DND-41 (cell line): ENCODE measurements at places on chromosomes 7 and 10.

GRCh38 chr10:31883397-31883796 lies 45.2 kb downstream of the ARHGAP12 start:
- no peak for DNase-seq

- no peak for DNase-seq
Measured at GRCh38 chr10:101892782-101893391, 49.3 kb upstream of the KCNIP2 start.

DNA sequence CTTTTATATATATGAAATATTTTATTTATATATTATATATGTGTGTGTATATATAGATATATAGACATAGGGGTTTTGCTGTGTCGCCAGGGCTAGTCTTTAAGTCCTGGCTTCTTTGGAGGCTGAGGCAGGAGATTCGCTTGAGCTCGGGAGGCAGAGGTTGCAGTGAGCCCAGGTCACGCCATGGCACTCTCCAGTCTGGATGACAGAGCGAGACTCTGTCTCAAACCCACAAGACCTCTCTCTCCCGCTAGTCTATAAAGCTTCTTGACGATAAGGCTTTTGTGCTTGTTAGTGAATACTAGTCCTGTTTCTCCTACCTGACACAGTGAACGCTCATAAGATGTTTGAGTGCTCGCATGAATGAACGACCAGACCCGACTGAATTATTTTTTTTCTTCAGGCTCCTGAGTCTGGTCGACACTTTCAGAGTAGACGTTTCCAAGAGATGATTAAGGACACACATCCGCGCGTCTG lies 577 bp upstream of the DDX21 start:
- no peak for DNase-seq

- DNase-seq: no peak
Measured at GRCh38 chr7:83547526-83547925, 101.4 kb downstream of the SEMA3E start.

GRCh38 chr10:7485244-7485556 lies 74.4 kb upstream of the SFMBT2 start:
- DNase-seq: no peak

DNA sequence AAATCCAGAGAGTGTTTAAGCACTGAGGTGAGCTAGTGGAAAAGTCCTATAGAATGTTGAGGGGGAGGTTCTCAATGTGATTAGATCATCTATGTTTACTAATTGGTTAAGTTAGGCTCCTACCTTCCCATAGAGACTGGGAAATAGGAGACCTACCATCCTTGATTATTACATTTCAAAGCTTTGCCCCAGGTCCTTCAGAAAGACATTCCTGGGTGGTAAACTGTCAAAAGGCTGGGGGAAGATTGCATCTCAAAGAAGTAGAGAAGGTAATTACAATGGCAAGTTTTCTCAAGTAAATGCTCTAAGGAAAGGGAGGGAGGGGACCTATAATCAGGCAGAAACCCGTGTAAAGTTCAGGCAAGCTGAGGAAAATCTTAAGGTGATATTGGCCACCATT lies 247.8 kb upstream of the SMIM30 start:
- DNase-seq: no peak

GRCh38 chr10:44307691-44308090 lies 77.2 kb downstream of the CXCL12 start:
- no peak for DNase-seq

GRCh38 chr7:8628656-8629055 lies 195.2 kb downstream of the NXPH1 start:
- DNase-seq: no peak

DNA sequence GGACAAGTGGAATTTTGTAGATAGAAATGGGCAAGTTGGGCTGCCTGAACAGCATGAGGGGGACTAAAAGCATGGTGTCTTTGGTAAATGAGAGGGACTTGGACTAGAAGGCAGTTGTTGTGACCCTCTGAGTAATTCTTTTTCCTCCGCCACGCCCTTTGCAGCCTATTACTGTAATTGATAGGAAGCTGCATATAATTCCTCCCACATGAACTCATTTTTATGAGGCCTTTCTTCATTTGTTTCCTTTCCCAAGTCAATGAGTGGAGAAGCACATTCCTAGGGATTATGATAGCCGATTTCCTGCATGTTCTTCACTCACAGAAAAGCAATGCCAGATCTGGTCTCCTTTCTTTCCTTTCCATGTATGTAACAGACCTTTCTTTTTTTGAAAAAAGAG lies 27.7 kb downstream of the ZSCAN25 start:
- DNase-seq: no peak

DNA sequence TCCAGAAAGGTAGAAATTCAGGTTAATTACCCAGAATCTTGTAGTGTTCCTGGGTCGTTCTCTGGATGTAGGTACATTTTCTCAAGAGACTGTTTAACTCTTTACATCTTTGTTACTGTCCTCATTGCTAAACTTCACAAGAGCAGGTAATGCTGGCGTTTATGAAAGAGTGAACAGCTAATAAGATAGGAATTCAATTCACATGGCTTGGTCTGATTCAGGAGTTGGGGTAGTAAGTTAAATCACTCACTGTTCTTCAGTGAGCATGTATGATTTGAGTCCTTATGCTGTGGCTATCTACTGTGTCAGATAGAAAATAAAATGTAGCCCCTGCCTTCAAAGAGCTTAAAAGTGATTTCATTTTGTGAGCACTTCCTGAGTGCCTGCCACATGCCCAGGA lies 480.0 kb downstream of the LRMDA start:
- DNase-seq: no peak

GRCh38 chr7:33901199-33901598 lies 4.1 kb upstream of the BMPER start:
- DNase-seq: no peak

DNA sequence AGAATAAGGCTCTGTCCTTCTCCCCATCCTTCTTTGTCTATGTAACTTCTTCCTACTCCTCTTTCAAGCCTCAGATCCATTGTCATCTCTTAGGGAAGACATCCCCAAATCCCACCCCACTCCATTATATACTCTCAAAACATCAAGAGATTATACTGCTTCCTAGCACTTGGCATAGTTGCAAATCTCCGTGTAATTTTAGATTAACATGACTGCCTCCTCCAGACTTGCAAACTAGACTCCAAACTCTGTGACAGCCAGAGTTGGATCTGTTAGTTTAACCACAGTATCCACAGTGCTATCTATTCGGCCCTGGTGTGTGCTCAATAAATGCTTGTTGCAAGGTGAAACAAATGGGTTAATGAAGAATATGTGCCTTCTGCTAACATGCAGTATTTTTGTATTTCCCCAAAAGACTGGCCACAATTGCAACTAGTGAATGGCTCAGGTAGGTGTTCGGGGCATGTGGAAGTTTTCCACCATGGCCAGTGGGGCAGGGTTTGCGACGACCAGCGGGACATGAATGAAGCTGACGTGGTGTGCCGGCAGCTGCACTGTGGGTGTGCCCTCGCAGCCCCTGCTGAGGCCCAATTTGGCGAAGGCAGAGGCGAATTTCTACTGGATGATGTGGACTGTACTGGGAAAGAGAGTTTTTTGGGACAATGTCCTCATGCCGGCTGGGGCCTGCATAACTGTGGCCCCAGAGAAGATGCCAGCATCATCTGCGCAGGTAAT lies 34.5 kb upstream of the C10orf120 start:
- DNase-seq: no peak

DNA sequence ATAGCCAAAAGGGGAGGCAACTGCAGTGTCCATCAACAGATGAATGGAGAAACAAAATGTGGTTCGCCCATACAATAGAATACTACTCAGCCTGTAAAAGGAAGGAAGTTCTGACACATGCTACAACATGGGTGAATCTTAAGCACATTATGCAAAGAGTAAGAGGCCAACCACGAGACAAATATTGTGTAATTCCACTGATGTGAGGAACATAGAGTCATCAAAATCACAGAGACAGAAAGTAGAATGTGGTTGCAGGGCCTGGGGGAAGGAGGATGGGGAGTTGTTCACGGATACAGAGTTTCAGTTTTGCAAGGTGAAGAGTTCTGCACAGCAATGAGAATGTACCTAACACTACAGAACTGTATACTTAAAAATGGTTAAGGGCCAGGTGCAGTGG lies 13.7 kb upstream of the C10orf71 start:
- no peak for DNase-seq

DNA sequence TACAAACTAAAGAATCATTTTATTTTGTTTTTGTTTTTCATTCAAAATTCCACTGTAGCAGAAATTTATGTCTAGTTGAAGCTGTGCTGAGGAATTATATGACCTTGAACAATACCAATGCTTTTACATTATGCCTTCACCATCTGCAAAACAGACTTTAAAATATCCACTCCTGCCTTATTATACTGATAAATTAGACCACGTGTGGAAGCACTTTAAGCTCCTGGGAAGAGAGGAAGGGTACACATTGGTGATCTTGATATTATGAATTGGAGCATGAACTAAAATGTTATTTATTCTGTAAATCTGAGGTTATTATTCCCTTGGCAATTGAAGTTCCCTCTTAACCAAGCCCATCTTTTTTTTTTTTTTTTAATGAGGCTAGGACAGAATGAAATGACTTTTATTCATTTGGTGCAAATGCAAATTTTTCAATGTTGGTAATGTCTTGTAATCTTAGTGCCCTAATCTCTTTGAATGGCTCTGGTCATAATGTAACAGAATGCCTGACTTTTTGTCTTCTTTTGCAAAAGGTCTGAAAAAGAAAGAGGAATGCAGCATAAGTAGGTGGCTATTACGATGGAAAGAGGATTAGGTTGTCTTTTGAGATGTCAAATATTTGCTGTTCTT lies 139.9 kb upstream of the COBL start:
- no peak for DNase-seq

DNA sequence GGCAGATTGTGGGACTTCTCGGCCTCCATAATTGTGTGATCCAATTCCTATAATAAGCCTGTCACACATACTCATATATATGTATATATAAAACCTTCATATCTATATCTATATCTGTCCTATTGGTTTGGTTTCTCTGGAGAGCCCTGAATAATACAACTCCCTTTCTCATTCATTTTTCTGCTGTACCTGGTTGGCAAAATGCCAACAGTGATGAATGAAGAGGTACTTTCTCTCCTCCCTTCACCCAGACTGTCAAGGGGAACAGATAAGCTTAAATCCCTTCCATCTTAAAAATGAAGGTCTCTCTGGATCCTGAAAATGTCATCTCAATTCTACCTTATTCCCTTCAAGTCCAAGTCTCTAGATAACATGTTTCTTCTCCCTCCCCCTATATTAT lies 60.3 kb upstream of the FOXP2 start:
- DNase-seq: no peak

DNA sequence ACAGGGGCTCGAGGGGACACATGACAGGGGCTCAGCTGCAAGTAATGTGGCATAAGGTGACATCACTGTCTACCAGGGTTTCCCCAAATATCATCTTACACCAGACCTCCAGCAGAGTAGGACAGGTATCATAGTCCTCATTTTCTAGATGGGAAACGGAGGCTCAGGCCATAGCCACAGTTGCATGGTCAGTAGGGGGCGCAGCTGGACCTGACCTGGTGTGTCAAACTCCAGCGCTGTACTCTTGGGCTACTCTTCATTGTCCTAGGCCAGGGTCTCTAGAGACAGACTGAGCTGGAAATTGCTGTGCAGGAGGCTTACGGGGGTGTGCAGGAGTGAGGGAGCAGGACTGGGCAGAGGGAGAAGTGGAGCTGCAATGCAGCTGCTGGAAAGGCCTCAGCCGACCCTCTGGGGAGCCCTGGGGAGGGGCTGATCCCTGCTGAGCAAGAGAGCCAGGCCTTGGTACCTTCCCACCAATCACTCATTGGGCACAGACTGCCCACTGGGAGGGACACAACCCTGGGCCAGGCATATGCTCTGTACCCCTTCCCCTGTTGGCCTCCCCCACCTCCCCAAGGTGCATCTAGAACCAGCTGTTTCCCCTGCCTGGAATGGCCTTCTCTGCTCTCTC lies 89.9 kb downstream of the CDH23 start:
- DNase-seq: peak; percentile 15
